ENCODE measurements at places on chromosomes 6 and 20.

DNA sequence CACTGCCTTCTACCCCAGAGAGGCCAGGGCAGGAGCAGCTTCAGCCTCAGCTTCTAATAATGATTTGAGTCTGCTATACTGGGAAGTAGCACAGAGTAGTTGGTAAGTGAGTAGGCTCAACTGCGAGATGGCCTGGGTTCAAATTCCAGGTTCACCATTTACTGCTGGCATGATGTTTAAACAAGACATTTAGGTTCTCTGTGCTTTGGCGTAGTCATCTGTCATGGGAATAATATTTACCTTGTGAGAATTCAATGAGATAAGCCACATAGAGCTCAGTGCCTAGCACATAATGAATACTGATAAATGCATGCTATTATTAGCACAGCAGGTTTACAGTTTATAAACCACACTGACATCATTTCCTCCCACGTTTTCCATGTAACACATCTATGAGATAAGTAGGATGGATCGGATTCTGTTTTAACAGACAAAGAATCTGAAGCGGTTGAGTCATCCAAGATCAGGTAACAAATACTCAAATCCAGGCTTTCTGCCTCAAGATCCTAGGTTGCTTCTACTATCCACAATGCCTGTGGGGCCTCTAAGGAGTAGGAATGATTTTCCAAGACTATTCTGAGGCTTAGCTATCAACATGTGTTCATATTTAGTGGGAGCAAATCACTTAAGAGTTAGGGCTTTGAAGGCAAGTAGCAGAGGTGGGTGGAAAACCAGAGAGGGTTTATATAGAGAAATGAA, 72.9 kb upstream of the DTNBP1 start:
- DNase-seq = peak; percentile 83

GRCh38 chr6:168247443-168248147, 72.0 kb downstream of the DACT2 start:
- peak; percentile 84 for DNase-seq

DNA sequence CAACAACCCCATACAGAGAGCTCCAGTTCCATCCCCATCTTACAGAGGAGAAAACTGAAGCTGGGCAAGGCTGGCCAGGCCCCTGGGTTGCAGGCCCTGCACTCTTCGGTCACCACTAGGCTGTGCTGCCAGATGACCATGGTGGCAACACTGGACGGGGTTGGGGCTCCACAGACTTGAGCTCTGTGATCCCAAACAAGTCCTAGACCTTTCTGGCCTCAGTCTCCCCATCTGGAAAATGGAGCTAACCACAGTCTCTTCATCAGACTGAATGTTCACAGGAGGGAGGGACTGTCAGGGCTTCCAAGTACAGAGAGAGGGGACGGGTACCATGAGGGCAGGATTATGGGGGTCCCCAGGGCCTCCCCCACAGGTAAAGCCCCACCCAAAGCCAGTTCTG, 41.3 kb upstream of the NOL4L start:
- peak; percentile 55 for DNase-seq

GRCh38 chr6:131061041-131061750, 1.8 kb downstream of the EPB41L2 start:
- DNase-seq = no peak

DNA sequence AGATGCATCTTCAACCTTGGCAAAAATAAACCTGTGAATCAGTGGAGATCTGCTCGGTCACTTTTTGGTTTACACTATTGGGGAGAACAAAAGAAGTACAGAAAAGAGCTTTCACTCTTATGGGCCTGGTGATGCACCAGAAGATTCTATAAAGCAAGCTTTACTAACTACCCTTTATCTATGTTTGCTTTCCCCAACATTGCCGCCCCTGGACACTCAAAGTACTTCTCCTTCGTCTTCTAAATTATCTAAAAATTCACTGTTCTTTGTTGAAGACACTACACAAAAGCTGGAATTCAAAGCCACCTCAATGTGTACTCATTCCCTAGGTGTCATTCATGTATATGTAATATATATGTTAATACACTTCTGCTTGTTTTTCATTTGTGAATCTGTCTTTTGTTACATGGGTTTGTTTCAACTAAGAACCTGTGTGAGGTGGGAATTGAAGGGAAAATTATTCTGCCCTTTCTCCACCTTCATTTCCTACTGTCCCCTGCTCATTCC, 97.9 kb upstream of the BTN3A2 start:
- DNase-seq = no peak

DNA sequence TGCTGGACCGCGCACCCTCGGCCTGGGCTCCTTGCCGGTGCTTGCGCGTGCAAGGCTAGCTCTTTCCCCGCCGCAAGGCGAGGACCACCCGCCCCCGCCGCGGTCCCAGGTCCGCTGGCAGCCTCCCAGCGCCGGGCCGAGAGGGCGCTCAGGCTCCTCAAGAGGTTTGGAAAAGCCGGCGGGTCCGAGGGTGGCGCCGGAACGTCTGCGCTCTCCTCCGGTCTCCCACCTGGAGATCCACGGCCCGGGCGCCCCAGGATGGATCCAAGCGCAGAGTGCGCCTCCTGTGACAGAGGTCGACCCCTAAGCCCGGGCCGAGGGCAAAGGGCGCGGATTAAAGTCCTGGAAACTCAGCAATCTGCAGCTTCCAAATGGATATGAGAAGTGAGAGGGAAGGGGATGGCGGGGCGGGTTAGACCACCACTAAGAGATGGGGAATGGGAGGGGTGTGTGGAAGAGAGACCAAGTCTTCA, 575 bp upstream of the MICAL1 start:
- no peak for DNase-seq

DNA sequence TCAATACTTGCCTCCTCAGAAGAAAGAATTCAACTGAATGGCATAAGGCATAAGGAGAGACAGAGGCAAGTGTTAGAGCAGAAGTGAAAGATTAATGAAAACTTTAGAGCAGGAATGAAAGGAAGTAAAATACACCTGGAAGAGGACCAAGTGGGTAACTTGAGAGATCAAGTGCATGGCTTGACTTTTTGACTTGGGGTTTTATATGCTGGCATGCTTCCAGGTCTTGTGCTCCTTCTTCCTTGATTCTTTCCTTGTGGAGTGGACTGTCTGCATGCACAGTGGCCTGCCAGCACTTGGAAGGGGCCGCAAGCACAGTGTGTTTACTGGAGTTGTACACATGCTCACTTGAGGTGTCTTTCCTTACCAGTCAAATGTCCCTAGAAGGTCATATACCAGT, 222.1 kb upstream of the UFL1 start:
- DNase-seq = no peak

- peak; percentile 35 for DNase-seq
Observed at GRCh38 chr6:149043476-149044130, 273.9 kb upstream of the TAB2 start.

- DNase-seq = no peak
Observed at GRCh38 chr6:6798448-6798860, 209.9 kb downstream of the LY86 start.

- DNase-seq = peak; percentile 52
Observed at GRCh38 chr6:116268589-116269293, 11.0 kb downstream of the TSPYL1 start.

DNA sequence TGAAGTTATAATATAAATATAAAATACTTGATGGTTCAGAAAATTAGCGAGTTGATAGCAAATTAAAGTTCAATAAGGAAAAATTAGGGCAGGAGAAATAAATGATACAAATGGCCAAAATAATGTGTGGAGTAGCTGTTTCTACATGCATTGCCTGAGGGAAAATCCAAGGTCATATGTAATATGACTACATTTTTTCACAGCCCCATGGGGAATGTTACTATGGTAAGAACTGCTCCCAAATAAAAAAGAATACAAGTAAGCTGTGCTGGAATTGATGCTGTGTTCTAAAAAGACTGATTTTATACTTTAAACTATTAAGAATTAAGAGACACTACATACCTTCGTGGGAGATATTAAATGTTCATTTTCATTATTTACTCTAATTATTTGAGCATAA, 34.1 kb downstream of the MEI4 start:
- DNase-seq = no peak

DNA sequence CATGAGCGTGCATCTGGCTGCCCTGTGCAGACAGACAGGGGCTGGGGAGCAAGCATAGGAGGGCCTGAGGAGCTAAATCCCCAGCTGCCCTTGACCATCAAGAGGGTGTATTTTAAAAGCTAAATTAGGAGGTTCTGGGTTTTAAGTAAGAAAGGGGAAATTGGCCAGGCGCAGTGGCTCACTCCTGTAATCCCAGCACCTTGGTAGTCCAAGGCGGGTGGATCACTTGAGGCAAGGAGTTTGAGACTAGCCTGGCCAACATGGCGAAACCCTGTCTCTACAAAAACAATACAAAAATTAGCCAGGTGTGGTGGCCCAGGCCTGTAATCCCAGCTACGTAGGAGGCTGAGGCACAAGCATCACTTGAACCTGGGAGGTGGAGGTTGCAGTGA, 27.8 kb downstream of the SERPINB6 start:
- no peak for DNase-seq

Measured in NCI-H1417 (cell line).